RPMI7951 (cell line): ENCODE measurements at places on chromosomes 4 and X. TPM values are rescaled to one million over a fixed set of nuclear protein-coding genes. Genes with fewer than 3 reads are reported as not detected.

The POU3F4 gene
- not detected in 2 replicates for total RNA-seq

The RRH gene
- total RNA-seq = not detected in 2 replicates

The AADAT gene
- total RNA-seq = 3.4 and 4.7 TPM in 2 replicates

The CT45A8 gene
- not detected in 2 replicates for total RNA-seq

The ARHGAP36 gene
- total RNA-seq = not detected in 2 replicates

The NEUROG2 gene
- 0.12 TPM in 1 of 2 replicates, not detected in the other for total RNA-seq

DNA sequence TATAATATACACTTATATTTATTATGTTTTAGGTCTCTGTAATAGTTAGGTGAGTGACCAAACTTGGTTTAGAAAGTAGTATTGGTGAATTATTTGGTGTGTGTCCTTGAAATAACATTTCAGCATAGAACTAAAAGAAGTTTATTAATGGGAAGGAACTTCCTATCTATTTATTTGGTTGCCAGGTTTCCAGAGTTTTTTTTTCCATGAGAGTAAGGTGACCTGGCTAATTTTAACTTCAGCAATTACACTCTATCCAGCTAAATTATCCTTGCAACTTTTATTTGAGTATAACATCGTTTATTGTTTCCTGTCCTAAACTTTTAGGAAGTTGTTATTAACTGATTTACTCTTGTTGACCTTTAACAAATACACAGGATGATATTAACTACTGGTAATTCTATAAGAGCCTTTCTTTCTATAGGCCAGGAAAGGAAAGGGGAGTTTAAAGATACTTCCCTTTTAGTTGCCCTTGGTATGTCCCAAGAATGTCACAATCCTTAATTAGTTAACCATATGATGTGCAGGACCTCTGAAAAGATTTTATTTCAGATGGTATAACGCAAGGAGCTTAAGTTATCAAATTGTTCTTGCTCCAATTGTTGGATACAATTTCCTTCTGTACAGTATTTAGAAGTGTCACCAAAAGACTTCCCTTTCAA, 18.9 kb downstream of the PRDM8 start:
- no peak for DNase-seq

DNA sequence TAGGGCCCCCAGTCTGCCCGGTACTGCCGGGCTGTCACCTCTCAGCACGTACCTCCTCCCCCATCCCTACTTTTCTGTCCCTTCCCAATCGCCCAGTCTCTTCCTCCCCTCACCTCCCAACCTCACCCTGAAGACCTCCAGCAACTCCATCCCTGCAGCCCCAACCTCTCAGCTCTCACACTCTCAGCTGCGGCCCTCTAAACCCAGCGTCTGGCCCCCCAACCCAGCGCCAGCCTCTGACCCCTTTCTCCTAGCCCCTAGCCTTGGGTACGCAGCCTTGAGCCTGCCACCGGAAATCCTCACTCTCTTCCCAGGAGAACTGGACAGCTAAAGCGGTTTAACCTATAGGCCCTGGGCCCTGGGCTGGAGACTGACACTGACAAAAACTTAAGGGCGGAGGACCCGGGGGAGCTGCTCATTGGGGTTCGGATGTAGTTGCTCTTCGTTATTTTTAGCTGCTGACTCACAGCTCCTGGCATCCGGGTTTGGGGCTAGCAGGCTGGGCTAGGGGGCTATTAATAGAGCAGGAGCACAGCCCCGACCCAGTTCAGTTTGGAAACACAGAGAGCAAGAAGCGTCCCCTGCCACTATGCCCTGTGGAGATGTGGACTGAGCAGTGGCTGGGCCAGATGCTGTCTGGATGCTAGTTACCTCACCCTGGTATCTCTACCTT, 9.6 kb upstream of the DLG3 start:
- peak; percentile 82 for DNase-seq

DNA sequence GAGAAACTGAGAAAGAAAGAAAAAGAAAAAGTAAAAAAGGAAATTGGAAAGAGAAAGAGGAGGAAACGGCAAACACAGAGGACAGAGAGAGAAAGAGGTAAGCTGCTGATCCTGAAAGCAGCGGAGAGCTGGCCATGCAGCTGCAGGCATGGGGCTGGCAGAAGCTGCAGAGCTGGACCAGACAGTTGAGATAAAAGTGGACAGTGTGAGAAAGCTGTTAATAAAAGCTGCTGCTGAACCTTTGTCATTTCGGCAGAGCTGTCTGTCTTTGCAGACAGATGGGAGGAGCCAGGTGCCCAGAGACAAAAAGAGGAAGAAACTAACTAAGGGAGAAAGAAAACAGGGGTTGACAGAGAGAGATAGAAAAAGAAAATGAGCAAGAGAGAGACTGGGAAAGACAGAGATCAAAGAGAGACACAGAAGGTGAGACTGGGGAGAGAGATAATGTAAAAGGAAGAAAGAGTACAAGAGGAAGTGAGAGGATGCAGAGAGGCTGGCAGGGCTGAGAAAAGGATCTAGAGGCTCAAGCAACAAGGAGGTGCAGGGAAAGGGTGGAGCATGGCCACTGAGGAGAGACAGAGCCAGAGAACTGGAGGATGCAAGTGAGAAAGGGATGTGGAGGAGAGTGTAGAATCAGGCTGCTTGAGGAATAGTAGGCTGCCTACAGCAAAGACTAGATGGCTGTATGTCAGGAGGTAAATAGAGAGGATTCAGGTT, 376.8 kb upstream of the FGF16 start:
- DNase-seq = no peak

GRCh38 chrX:43002526-43003203, 224.7 kb upstream of the PPP1R2C start:
- DNase-seq = no peak
